G401 (cell line): ENCODE measurements at places on chromosomes 16 and 17. TPM values are rescaled to one million over a fixed set of nuclear protein-coding genes. Genes with fewer than 3 reads are reported as not detected.

MYH13 gene
- not detected in 2 replicates for total RNA-seq

IGFALS gene
- total RNA-seq: 0.31 TPM in 1 of 2 replicates, not detected in the other

KRT24 gene
- total RNA-seq: not detected in 2 replicates

CDK5R1 gene
- total RNA-seq: 1.2 and 3.3 TPM in 2 replicates

KRTAP4-4 gene
- total RNA-seq: not detected in 2 replicates

NR1D1 gene
- total RNA-seq: 0.06 and 2.0 TPM in 2 replicates

KCNAB3 gene
- total RNA-seq: 0.49 TPM in 1 of 2 replicates, not detected in the other

PRR14 gene
- total RNA-seq: 2.4 and 5.4 TPM in 2 replicates

CLDN9 gene
- not detected in 2 replicates for total RNA-seq

ABCC11 gene
- total RNA-seq: 0.03 and 0.12 TPM in 2 replicates

TMEM11 gene
- total RNA-seq: 31.2 and 34.4 TPM in 2 replicates

NPIPB12 gene
- 2.5 and 3.0 TPM in 2 replicates for total RNA-seq

DNAH17 gene
- not detected in 2 replicates for total RNA-seq

PRAC1 gene
- 8.2 TPM in 1 of 2 replicates, not detected in the other for total RNA-seq

CCL4 gene
- total RNA-seq: not detected in 2 replicates

OR3A3 gene
- total RNA-seq: not detected in 2 replicates

CD300C gene
- total RNA-seq: not detected in 2 replicates
